ENCODE measurements at places on chromosomes 7 and 10. TPM values are rescaled to one million over a fixed set of nuclear protein-coding genes. Genes with fewer than 3 reads are reported as not detected.

DNA sequence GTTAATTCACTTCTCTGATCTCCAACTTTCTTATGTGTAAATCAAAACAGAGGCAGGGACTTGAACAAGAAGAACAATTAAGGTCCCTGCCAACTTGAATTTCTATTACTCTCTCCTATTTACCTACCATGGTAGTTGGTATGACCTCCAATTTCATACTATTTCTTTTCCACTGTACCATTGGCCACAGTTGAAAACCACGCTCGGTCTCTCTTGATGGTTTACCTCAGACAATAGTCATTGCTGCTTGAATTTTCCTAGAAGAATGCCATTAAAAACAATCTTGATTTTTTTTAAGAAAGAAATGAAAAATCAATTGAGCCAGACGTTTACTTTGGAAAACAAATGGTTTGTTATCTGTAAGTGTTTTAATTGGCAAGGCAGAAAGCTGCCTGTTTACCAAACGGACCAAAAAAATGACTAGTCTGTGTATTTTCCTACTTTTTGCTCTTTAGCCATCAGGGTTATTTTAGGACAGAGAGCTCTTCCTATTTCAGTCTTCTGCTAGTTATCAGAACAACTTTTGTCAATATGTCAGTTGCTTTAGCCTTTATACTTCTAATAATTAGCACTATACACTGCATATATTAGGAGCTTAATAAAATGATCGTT, 157.5 kb upstream of the PLXDC2 start:
- DNase-seq = no peak

- no peak for DNase-seq
Measured at GRCh38 chr7:51369746-51370145, 53.1 kb upstream of the COBL start.

DNA sequence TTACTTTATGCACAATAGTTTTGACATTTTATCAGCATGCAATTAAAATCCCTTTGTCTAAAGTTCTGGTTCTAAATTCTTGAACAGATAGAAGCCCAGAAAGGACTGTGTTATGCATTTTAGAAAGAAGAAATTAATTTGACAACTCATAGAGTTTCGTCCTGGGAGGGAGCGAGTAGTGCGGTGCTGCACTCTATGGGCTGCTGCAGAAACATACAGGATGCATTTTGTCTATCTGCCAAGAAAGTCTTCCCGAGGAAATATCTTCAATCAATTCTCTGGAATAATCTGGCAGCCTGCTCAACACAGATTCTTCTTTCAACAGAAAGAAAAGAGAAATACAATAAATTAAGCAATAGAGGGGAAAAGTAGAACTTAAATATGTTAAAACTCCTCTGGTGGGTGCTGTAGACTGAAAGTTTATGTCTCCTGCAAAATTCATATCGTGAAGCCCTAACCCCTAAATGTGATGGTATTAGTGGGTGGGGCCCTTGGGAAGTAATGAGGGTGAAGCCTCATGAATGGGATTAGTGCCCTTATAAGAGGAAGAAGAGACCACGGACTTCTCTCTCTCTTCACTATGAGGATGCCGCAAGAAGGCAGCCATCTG, 39.0 kb upstream of the IFRD1 start:
- DNase-seq = no peak

DNA sequence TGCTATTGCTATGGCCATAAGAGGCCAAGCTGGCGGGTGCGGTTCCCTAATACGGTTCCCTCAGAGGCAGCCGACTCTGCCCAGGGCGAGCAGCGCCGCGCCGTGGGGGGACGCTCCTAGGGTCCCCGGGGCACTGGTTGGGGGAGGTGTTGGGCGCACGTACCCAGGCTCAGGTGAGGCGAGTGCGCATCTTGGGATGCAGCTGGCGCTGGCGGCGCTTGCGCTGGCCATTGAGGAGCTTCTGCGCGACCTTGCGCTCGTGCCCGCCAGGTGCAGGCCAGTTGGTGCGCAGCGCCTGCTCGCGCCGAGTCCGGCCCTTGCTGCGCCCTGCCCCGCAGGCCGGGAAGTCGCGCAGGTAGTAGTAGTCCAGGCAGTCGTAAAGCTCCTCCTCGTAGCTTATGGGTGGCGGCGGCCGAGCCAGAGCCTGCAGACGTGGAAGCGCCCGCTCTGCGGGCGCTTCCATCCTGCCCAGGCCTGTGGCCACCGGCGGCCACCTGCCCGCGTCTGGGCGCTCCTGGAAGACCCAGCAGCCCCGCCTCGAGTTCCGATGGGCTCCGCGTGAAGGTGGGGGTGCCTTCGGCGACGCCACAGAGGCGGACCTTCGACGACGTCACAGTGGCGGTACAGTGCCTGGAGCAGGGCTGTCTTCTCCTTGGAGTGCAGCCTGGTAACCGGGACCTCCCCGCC, at the start of gene NUPR2:
Gene NUPR2 (minus strand): TSS at position 566 of the 687 bp plus-strand sequence. CDS start 103 bp downstream, at position 463.
- no peak for DNase-seq

DNA sequence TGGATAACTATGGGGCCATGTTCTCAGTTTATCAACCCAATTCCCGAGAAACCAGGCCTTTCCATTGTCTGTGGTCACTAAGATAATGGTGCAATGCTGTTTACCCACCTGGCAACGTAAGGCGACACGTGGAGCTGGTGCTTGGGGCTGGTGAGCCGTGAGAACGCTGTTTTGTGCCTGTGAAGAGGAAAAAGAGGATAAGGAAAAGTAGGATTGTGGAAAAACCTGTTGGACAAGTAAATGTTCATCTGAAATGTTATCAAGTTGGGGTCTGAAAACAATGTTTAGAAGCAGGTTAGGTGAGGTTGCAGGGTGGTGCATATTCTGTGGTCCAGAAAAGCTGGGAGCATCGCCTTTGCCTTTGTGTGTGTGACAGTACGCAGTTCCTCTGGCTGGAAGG, 88.5 kb downstream of the PPP1R17 start:
- DNase-seq = no peak

- no peak for DNase-seq
Measured at GRCh38 chr10:101189461-101190401, 39.5 kb downstream of the LBX1 start.

DNA sequence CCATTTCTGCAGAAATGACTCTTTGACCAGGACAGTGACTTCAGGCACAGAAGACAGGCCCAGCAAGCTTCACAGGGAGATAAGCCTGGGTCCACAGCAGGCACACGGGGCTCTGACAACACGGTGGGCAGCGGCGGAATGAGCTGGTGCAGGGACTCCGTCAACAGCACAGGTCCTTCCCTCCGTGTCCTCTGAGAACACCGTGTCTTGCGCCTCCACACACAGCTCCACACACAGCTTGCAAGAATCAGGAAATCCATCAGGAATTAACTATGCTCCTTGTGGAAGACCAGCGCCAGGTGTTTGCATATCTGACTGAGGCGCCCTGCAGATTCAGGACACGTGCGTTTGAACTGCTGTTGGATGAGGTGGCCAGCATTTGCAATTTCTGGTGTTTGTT, 39.6 kb downstream of the TCERG1L start:
- DNase-seq = no peak

- no peak for DNase-seq
Measured at GRCh38 chr7:1678081-1678543, 8.0 kb downstream of the ELFN1 start.

DNA sequence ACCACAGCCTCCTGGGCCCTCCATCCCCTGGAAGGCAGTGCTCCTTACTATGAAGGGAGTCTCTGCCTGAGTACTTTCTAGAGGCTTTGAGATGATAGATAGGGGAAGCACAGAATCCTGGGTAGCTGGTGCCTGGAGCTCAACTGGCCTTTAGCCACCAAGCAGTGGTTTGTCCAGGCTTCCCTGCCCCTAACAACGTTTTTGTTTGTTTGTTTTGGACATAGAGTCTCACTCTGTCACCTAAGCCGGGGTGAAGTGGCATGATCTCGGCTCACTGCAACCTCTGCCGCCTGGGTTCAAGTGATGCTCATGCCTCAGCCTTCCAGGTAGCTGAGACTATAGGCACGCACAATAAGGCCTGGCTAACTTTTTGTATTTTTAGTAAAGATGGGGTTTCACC, 289.4 kb downstream of the PLXNA4 start:
- no peak for DNase-seq

LEP gene
- not detected for total RNA-seq
